ENCODE measurements at places on chromosomes 11 and 22.
A peak's percentile ranks its signal among the peaks of the same experiment; 100 is the strongest.

GRCh38 chr22:38110863-38111852 lies 674 bp upstream of the BAIAP2L2 start:
- DNase-seq, result no peak

DNA sequence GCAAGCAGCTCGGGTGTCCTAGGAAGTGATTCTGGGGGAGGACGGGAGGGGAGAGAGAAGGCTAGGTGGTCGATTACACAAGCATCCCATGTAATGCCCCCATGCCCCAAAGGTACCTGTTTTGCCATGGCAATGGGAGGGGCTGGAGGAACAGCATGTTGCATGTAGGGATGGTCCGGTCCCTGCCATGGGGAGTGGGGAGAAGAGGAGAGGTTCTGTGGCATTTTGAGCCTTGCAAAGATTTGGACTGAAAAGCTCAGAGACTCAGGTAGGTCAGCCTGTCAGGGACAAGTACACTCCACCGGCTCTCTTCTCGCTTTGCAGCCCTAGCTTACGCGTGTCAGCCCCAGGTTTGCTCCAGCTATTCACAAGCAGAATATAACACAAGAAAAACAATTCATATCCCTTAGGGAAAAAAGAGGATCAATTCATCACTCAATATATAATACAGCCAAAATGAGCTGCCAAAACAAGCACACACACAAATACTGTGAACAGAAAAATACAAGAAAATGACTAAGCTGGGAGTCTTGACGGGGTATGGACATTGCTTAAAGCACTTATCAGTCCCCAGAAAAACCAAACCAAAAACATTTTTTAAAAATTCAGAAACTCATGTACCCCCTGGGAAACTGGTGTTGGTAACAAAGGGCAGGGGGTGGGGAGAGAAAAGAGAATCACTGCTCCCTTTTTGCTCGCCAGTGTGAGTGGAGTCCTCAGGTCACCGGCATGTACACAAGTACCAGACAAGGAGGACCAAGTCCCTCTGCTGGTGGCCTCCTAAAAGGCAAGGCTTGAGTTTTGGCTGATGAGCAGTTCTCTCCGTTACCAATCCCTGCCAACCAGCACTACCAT lies 21.6 kb downstream of the APOL5 start:
- DNase-seq, result peak; percentile 20

GRCh38 chr22:23815541-23816155 lies 23.2 kb downstream of the DERL3 start:
- no peak for DNase-seq

- peak; percentile 26 for DNase-seq
Measured at GRCh38 chr22:43304831-43305590, 38.2 kb downstream of the SCUBE1 start.

DNA sequence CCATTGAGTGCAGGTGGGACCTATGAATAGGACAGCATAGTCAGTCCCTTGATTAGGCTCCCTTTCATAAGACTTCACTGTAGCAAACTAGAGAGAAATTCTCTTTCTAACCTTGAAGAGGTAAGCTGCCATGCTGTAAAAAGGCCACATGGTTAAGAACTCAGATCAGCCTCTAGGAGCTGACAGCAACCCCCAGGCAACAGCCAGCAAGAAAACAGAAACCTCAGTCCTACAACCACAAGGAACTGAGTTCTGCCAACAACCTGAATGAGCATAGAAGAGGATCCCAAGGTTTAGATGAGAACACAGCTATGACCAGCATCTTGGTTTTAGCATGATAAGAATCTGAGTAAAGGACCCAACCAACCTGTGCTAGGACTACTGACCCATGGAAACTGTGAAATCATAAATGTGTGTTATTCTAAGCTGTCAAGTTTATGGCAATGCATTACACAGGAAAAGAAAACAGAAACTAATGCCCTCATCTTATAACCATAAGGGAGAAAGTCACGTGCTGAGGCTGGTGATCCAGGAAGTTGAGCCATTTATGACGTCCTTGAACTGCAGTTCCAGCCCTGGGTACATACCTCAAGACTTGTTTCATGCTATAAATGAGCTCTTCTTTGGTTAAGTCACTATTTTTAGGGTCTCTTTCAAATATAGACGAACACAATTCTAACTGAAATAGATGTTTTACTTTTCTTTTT lies 43.3 kb downstream of the RAB38 start:
- DNase-seq, result no peak

DNA sequence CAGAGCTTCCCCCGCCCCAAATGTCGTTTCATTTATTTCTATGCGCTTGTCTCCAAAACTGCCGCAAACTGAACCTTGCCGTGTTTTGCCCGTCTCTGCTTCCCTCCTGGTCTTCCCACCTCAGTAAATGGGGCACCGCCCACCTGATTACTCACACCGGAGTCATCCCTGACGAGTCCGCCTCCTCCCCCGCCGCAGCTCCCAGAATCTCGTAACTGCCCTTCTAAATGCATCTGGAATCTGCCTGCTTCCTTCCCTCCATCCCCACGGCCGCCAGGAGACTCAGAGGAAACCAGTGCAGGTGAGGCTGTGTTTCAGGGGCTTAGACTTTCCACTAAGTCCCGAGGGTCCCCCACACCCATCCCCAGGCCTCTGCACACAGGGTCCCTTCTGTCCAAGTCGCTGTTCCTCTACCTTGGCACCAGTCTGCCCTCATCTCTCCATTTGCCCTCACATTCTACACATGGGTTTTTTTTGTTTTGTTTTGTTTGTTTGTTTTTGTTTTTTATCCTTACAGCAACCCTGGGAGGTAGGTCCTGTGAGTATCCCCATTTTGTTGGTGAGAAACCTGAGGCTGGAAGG lies 62.6 kb upstream of the PHF21B start:
- DNase-seq, result peak; percentile 93

GRCh38 chr11:94832604-94833235 lies 64.6 kb downstream of the AMOTL1 start:
- peak; percentile 19 for DNase-seq

DNA sequence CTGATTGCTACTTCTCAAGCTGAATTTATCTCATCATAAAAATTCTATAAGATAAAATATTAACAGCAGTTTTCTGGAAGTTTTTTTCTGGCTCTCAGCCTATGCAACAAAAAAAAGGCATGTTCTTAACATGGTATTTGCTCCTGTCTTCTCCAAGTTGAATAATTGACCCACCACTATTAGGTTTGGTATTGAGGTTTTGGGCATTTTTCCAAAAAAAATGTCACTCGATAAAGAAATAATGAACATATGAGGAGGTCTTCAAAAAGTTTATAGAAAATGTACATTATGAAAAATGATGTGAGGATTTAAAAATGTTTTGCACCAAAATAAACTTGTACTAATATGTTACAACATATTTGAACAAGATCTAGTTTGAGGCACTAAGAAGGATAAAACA lies 808.6 kb upstream of the RAG2 start:
- no peak for DNase-seq

GRCh38 chr11:64060861-64061444 lies 25.2 kb downstream of the FLRT1 start:
- peak; percentile 98 for DNase-seq

DNA sequence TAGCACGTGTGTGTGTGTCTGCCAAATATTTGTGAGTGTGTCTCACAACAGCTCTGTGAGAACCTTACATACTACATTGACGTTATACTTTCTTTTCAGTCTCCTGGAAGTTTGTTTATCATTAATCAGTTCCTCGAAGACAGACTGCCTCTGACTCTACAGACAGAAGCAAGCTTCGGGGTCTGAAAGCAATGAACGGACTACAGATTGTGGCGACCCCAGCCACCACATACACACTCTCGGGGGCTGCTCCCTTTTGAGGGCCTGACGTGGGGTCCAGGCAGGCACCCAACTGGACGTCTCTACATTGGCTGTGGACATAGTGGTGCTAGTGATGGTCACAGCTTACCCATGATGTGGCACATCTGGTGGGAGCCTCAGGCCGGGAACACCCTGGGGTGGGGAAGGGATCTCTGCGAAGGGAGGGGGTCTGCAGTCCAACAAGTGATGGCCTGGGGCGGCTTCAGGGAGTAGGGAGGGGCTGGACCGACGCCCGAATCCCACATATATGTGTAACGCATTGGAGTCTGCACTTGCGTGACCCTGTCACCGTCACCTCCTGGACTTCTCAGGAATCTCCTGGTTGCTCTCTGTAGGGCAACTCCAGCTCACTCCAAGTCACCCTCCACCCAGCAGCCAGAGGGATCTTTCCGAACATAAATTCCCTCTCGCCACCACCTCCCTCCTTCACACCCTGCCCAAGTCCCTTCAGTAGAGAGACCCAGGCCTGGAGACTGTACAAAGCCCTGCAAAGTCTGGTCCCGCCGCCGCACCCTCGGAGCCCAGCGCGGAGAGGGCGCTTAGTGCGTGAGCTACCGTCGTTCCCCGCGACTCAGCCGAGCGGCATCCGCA lies 30.4 kb upstream of the TRIM29 start:
- no peak for DNase-seq

DNA sequence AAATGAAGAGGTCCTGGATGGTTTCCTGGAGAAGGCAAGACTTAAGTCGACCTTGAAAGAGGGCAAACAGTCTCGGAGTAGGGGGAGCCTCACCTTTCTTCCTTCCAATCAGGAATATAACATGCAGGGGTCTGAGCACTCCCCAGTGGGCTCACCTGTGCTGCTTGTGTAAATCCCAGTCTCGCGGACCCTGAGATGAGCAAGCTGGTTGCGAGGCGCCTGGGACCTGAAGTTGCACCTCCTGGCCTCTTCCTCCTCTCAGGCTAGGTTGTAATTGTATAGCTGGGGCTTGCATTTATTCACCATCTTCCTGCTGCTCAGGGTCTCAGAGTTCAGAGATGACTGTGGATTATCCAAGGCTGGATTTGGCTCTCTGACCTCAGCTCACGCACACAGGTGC lies 7.5 kb upstream of the WBP2NL start:
- DNase-seq, result no peak

GRCh38 chr11:122108192-122108799 lies 7.7 kb downstream of the BLID start:
- DNase-seq, result peak; percentile 58

Measured in NCI-H69 (cell line).